ENCODE measurements at places on chromosomes 7 and 10.

GRCh38 chr10:84049645-84050011 is 89.7 kb upstream of the GHITM start:
- DNase-seq = no peak

- DNase-seq = no peak
Measured at GRCh38 chr10:64394744-64395143, 873.5 kb downstream of the REEP3 start.

DNA sequence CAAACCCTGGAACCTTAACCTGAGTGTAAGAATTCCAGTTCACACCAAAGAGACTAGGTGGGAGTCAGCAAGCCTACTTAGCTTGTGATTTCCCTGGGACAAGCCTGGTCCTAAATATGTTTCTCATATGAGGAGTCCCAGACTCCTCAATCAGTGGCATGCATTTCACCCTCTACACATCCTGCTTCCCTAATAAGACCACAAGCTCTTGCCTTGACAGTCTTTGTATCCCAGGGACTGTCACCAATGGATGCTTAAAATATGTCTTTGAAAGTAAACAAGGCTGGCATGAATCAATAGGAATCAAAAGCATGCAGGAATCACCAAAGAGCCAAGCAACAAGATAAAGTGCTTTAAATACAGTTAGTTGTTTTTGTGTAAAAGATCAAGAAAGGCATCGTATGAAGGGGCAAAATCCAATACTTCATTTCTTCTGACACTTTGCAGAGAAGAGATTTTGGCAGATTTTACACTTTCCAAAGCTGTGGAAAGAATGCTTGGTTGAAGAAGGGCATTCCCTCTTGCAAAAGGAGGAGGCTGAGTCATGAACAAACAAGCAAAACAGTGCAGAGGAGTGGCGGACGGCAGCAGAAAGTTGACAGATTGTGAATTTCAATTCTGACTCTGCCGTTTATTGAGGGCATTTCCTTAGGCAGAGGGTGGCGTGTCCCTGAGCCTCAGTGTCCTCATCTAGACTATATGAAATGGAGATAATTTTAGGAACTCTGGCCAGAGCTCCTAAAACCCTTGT is 8.5 kb upstream of the NFE2L3 start:
- no peak for DNase-seq

GRCh38 chr7:16114071-16114470 is 307.3 kb downstream of the CRPPA start:
- DNase-seq = no peak

DNA sequence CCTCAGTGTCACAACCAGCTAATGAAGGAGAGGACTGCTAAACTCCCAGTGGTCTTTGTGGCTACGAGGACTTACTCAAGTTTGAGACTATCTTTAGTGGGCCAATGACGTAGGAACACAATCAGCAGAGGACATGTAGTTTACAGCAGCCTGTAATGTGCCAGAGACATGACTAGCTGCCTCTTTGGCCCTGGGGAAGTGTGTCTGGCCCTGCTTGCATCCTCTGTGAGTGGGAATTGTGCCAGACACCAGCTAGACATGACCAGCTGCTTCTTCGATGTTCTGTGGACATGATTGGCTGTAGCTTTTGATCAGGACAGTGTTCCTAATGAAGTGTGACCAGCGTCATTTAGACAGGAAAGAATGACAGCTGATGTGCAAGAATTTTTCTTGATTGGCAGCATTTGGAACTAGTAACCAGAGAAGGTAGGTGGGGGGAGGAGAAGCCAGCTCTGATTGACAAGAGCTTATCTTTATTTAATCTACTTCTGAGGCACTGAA is 141.7 kb downstream of the AUTS2 start:
- DNase-seq = no peak

All from endodermal cell (in vitro differentiated cells).